HCEC 1CT (cell line): ENCODE measurements at places on chromosomes 12 and 14.

GRCh38 chr12:13454991-13455777, 258.7 kb downstream of the EMP1 start:
- DNase-seq, result no peak

GRCh38 chr12:4984344-4984743, 59.3 kb upstream of the KCNA5 start:
- no peak for DNase-seq

- DNase-seq, result no peak
These were observed 9.0 kb upstream of the LRFN5 start for GRCh38 chr14:41597647-41598046.

GRCh38 chr12:65430571-65431306, 152.3 kb downstream of the MSRB3 start:
- peak; percentile 82 for DNase-seq

DNA sequence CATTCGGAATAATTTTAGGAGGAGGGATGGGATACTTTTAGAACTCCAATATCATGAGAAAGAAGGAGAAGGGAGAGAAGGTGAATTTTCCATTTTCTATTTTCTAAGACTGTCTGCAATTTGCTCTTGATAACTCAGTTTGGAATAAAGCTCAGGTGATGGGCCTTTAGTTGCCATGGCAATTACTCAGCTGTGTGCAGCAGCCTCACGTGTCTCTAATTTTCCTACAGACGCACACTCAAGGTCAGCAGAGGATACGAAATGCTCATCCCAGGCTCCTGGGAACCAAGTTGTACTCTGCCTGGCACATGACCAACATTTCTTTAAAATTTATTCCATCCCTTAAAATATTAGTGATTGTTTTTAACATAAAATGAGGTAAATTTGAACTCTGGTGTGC, 76.7 kb downstream of the TTC8 start:
- no peak for DNase-seq

- no peak for DNase-seq
These were observed 143.6 kb downstream of the DYRK2 start for GRCh38 chr12:67792185-67792584.

- DNase-seq, result peak; percentile 26
These were observed 2.5 kb upstream of the CELA1 start for GRCh38 chr12:51349026-51349425.

- DNase-seq, result no peak
These were observed 13.2 kb downstream of the OTX2 start for GRCh38 chr14:56797003-56797568.

DNA sequence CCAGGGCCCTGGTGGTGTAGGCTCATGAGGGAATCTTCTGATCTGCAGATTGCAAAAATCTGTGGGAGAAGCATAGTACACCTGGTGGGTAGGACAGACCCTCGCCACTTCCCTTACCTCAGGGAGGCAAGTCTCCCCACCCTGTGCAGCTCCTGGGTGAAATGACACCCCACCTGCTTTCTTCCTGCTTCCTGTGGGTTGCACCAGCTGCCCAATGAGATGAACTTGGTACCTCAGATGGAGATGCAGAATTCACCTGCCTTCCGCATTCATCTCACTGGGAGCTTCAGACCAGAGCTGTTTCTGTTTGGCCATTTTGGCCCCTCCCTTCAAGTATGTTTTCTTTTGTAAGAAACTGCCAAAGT, 4.7 kb downstream of the CLEC2D start:
- no peak for DNase-seq

GRCh38 chr12:15205341-15206010, 15.7 kb downstream of the RERG start:
- peak; percentile 84 for DNase-seq

- DNase-seq, result no peak
These were observed 148.7 kb downstream of the MED13L start for GRCh38 chr12:116128779-116129178.

- peak; percentile 71 for DNase-seq
These were observed 593 bp downstream of the CFL2 start for GRCh38 chr14:34713681-34714319.

DNA sequence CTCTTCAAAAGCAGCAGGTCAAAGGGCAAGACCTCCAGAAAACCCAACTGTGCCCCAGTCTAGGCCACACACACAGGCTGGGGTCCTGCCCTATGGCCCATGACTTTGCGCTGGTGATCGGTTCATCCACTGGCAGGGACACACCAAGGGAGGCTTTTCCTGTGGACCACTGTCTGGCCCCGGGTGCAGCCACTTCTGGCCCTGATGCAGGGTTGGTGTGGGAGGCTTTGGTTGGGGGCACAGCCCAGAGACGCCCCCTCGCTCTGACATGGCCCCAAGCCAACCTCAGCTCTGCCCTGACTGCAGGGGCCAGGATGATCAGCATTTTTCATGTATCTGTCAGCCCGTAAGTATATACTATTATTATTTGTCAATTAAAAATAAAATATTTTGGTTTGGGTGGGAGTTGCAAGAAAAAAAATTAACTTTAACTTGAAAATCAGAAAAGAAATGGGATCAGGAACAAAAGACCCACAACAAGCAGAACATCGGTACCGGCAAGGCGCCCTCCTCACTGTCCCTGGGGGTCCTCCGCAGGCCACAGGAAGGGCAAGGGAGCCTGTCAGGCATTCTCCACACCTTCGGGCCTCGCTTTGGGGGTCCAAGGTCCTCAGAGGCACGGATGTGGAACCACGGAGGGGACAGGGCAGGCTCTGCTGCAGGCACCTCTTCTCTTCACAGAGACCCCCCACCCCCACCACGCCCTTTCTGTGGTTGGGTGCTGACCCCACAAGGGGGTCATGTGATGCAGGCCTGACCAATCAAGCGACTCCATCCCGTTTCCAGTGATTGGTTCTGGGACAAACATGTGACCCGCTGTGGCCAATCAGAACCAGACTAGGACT, 181.5 kb upstream of the SFSWAP start:
- no peak for DNase-seq

DNA sequence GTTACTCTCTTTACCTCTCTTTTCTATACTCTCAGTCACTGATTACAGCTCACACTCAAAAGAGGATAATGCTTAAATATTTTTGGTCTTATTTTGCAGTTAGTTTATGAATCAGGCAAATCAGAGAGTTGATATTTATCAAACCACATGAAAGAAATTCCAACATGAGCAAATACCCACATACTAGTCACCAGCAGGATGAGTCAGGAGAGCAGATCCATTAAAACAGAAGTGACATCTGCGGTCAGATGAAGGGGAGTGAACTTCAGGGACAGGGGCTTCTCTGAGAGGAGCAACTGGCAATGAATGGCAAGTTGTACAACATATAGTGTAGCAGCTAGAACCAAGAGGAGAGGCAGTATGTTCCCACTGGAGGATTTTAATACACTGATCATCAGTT, 258.7 kb downstream of the SYT10 start:
- no peak for DNase-seq

DNA sequence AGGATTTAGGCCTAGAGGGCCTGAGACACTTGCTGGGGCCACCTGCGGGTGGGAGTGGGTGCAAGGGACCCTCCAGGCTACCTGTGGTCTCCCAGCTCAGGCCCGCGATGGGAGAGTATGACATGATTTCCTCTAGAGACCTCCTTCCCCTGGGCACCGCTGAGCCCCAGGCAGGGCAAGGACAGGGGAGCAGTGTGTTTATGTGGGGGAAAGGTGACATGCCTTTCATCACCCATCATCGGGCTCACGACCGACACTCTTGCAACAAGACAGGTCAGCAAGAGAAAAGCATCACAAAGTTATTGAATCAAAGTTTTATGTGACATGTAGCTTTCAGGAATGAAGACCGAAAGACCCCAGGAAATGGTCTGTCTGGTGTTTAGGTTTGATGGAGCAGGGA, 19.9 kb downstream of the SH2B3 start:
- no peak for DNase-seq

- DNase-seq, result no peak
These were observed 5.4 kb downstream of the CHURC1 start for GRCh38 chr14:64919618-64920017.
